Left renal cortex interstitium (tissue), 4 donors: ENCODE measurements at places on chromosomes 7 and 10.

GRCh38 chr10:60314069-60314940 is 75.4 kb downstream of the ANK3 start:
- no peak for DNase-seq

GRCh38 chr10:100981178-100981772 is 6.0 kb downstream of the MRPL43 start:
- no peak for DNase-seq

DNA sequence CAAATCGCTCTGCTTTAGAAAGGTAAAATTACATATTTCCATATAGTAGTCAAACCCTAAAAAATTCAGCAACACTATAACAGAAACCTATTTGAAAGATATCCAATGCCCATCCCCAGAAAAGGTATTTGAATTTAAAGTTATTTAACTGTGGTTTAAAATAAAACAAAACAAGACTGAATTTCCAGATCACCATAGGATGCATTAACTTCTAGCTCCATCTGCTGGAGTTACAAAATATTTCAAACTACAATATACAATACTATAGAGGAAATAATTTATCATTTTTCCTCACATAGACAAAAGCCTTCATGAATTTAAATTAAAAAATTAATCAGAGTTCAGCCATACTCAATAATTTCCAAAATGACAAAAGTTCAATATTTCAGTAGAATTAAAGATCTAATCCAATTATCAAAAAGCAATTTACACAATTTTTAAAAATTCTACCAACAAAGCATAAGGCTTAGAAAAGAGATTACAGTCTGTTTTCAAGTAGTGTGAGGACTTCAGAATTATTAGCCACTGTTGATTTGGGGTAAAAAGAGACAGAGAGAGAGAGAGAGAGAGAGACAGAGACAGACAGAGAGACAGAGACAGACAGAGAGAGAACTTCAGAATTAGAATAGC is 75.9 kb downstream of the LMBR1 start:
- peak; percentile 12 for DNase-seq

- no peak for DNase-seq
Observed at GRCh38 chr10:124204726-124205125, 111.3 kb upstream of the CHST15 start.

GRCh38 chr10:89481662-89482061 is 53.7 kb downstream of the SLC16A12 start:
- no peak for DNase-seq

- DNase-seq = no peak
Observed at GRCh38 chr10:105974803-105975456, 1189.6 kb downstream of the SORCS1 start.

- DNase-seq = no peak
Observed at GRCh38 chr7:32119790-32120196, 49.6 kb upstream of the PDE1C start.

GRCh38 chr10:15877836-15878576 is 17.7 kb upstream of the MINDY3 start:
- no peak for DNase-seq

GRCh38 chr7:22190736-22191135 is 166.2 kb downstream of the RAPGEF5 start:
- DNase-seq = no peak

- DNase-seq = no peak
Observed at GRCh38 chr10:61298194-61298593, 155.0 kb downstream of the TMEM26 start.

GRCh38 chr7:2530071-2530987 is 10.8 kb downstream of the LFNG start:
- DNase-seq = no peak

- DNase-seq = no peak
Observed at GRCh38 chr7:114842551-114843065, 79.3 kb upstream of the MDFIC start.

GRCh38 chr7:142772051-142772450 is 1.3 kb downstream of the PRSS2 start:
- no peak for DNase-seq

- no peak for DNase-seq
Observed at GRCh38 chr7:16071246-16071857, 350.0 kb downstream of the CRPPA start.

GRCh38 chr7:155856656-155857055 is 44.4 kb upstream of the SHH start:
- no peak for DNase-seq

GRCh38 chr7:28332046-28332445 is 80.3 kb upstream of the CREB5 start:
- DNase-seq = no peak

DNA sequence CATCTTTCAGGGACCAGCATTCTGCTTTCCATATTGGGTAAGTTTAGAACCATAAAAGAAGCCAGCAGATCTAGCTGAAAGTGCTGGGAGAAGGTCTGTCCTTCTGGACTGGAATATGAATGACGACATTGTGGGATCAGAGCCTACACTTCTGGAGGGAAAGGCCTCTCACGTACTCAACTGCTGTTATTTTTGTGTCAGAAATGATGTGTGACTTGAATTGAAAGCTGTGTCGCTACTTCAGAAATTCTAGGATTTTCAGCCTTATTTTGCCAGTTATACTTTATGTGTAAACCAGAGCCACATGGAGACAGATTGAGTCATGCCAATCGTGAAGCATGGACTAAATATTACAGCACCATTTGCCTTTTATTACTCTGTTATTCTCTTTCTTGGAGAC is 231.0 kb downstream of the KIAA1217 start:
- no peak for DNase-seq

- no peak for DNase-seq
Observed at GRCh38 chr7:100609958-100610357, 2.4 kb upstream of the MOSPD3 start.

DNA sequence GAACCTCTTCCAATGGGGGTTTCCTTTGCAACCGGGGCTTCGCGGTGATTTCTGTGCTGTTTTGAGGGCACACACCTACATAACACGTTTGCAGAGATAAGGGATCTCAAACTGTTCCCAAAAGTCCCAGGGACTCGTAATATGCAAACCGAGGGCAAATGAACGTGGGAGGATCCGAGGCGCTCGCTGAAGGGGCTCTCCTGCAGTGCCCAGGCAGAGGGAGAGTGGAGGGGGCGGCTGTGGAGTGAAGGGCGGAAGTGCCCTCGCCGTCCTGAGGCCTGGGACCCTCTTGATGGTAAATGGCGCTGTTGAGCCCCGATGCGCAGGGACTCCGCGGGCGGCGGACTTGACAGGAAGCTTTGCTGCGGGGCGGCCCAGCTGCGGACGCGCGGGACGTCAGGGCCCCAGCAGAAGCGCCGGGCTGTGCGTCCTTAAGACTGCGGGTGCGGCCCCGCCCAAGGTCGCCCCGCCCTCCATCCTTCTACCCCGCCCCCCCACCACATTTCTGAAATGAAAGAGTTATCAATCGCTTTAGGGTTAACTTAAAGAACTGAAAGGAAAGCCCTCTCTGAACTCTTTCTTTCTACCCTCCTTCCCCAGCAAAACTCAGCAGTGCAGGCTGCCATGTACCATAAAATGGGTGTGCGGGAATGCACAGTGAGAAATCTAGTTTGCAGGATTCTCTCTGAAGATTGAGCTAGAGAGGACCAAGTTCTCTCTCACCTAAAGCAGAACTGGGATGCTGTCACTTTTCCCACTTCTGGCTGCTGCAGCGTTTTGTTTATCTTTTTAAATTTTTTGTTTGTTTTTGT is 151.8 kb upstream of the YAE1 start:
- DNase-seq = peak; percentile 39

DNA sequence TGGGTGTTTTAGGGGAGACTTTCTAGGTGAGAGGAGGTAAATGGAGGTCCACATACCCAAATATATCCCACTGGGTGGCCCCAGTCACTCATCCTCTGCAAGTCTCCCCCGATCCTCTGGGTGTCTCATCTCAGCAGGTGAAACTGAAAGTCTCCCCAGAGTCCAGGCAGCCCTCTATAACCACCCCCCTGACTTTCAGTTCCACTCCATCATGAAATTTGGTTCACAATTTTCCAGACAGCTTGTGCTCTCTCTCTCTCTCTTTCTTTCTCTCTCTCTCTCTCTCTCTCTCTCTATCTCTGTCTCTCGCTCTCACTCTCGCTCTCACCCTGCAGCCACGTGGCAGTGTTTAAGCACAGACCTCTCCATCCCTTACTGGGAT is 56.7 kb upstream of the ELN start:
- no peak for DNase-seq

- no peak for DNase-seq
Observed at GRCh38 chr7:155198901-155199845, 98.5 kb upstream of the INSIG1 start.

DNA sequence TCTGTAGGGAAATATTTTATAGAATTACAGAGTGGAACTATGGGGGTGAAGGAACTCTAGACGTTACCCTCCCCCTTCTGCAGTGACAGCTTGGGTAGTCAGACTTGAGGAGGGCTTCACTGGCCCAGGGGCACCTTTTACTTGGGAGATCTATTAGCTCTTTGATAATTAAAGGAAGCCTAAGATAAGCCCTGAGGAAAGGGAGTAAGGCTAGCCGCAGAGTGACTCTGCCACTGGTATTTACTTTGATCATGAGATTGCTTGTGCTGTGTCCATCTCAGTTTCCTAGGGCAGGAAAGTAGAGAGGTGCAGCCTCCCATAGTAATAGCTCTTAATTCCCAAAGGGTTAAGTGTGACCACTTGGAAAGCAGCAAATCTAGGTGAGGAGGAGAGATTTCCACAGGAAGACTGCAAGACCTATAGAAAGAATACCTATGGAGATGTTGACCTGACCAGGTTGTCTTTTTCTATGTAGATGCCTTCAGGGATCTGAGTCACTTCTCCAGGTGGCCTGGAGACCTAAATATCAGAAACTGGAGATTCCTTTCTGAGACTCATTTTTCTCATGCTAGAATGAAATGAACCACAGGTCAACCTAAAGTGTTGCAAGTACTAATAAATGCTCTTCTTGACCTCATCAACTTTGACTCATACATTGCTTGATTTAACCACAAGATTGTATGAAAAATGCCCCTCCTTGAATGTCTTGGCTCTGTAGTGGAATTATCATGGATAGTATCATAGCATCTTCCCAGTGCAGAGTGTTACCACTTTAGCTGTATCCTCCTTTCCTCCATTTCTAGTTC is 447.3 kb upstream of the GHITM start:
- no peak for DNase-seq

- no peak for DNase-seq
Observed at GRCh38 chr7:151415375-151416105, 5.7 kb upstream of the WDR86 start.

- DNase-seq = no peak
Observed at GRCh38 chr10:43946445-43946844, 297.8 kb upstream of the ZNF32 start.

DNA sequence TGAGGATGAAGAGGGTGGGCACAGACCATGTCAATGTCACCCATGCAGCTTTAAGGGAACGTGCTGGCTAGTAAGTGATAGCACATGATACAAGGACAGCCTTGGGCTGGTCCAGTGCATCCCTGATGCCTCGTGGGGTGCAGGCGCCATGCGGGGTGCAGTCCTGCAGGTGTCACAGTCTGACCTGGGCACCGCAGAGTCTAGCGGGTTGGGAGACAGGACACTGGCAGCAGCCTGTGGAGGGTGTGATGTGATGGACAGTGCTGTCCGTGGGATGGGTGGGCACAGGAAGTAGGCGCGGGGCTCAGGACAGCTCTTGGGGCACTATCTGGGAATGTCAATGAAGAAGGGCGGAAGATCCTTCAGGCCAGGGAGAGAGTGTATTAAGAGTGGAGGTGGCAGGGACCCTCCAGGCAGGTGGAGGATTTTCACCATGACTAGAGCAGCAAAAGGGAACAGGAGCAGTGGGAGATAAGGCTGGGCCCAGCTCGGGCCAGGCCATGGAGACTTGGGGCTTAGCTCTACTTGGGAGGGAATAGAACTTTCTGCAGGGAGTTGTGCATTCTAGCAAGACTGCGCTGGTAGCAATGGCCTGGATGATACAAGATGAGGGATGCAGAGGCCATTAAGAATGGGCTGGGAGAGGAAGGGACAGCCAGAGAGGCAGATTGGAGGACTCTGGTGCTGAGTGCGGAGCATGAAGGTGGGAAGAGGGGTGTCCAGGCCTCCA is 122.5 kb downstream of the PTPN20 start:
- no peak for DNase-seq

- no peak for DNase-seq
Observed at GRCh38 chr7:108120196-108120595, 10.0 kb downstream of the LAMB4 start.

DNA sequence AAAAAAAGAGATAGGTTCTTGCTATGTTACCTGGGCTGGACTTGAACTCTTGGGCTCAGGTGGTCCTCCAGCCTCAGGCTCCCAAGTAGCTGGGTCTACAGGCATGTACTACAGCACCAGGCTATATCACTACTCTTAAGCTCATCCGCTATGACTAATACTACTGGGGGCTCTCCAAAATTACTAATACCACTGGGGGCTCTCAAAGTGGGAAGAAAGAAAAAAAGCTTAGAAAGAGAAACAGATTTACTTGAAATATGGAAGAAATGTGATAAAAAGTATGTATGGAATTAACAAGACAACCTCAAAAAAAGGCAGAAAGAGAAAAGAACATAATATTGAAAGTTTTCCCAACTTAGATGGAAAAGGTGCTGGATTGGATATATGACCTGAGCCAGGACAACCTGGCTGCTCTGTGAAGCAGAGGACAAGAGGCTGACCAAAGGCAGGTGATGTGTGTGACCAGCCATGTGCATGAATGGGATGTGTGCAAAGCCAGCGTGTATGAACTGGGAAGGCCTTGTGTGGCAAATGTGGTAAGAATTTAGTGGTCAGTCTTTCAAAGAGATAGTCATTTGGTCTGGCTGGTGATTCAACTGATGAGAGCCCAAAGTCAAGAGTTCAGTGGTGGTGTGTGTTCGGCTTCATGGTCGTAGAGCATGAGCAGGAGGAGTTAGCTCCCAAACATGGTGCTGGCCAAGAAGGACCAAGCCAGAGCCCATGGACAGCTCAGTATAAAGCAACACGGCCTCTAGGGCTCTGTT is 232.4 kb upstream of the KLF14 start:
- DNase-seq = no peak

- DNase-seq = no peak
Observed at GRCh38 chr7:83579740-83580139, 69.2 kb downstream of the SEMA3E start.

- DNase-seq = no peak
Observed at GRCh38 chr7:133044722-133045473, 37.0 kb downstream of the CHCHD3 start.

DNA sequence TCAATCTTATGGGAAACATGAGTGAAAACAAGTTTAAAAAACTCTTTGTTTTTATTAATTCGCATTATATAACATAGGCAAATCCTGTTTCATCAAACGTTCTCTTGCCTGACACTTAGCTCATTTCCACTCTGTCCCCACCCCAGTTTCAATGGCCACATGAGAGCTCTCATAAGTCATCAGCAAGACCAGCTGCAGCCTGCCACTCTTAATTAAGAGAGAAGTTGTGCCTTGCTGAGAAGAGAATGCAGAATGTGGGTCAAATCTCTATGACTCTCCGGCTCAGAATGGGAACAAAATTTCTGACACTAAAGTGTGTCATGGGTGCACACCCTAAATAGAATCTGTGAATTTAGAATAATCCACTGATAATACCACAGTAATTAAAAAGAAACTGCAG is 39.6 kb downstream of the ASAH2 start:
- DNase-seq = no peak

- no peak for DNase-seq
Observed at GRCh38 chr7:151875942-151876898, 695 bp downstream of the PRKAG2 start.

GRCh38 chr10:122617476-122618270 is 57.1 kb downstream of the DMBT1 start:
- DNase-seq = no peak
